ENCODE measurements at places on chromosomes 11 and 22. TPM values are rescaled to one million over a fixed set of nuclear protein-coding genes. Genes with fewer than 3 reads are reported as not detected.

- DNase-seq: no peak
Observed at GRCh38 chr11:790721-791564, 1.1 kb upstream of the CEND1 start.

- DNase-seq: no peak
Observed at GRCh38 chr11:21810650-21811049, 382.2 kb upstream of the ANO5 start.

DNA sequence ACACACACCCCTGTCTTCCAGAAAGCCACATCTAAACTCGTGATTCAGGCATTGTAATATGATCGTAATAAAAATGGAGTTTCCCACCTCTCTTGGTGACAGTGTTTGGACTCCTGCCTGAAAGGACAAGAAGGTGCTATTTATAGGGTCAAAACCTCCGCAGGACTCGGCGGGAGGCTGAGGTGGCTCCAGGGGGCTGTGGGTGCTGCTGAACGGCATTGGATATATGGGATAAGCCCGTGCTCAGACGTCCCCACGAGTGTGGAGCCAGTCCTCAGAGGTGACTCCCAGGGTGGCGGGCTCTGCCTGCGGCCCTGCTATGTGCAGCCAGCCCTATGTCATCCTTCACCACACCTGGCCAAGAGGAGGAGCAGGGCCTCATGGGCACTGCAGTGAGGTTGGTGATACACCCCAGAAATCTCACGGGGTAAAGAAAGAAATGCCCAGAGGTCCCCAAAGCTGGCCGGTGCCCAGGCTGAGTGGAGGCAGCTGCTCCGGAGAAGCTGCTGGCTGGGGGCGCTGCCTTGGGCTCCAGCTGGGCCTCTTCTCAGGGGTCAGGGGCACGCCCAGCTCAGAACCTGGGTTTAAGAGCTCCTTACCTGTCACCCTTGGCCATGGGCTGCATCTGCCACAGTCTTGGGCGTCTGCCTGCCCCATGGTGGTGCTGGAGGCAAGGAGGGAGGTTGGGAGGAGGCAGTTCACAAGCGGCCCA, 5.1 kb upstream of the OSBPL5 start:
- peak; percentile 31 for DNase-seq

- DNase-seq: no peak
Observed at GRCh38 chr22:44710474-44711240, 8.7 kb downstream of the PRR5 start.

DNA sequence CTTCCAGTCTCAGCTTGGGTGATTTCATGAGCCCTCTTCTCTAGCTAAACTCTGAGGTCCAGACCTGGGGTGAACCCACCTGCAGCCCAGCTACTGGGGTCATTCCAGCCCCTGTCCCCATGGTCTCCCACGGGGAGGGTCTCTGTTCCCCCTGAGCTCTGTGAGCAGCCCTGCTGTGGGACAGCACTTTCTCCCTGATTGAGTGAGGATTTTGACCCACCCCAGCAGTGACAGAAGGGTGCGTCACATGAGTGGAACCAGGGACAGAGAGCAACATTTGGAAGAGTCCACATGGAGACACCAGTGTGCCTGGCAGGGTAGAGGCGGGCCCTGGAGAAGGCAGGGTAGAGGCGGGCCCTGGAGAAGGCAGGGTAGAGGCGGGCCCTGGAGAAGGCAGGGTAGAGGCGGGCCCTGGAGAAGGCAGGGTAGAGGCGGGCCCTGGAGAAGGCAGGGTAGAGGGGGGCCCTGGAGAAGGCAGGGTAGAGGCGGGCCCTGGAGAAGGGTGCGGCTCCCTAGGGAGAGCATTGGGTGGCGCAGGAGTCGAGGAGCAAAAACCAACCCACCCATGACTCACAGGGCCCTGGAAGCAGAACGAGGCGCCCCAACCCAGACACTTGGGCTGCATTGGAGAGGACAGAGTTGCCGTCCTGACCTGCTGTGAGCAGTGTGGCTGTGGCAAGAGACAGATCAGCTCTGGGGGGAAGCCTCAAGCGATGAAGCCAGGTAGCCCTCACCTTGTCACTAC, 227.7 kb upstream of the B3GAT1 start:
- peak; percentile 10 for DNase-seq

- DNase-seq: no peak
Observed at GRCh38 chr11:120471131-120471530, 40.4 kb upstream of the GRIK4 start.

- no peak for DNase-seq
Observed at GRCh38 chr11:23711981-23712380, 784.9 kb upstream of the LUZP2 start.

GRCh38 chr11:105881027-105881426, 141.0 kb downstream of the MSANTD4 start:
- DNase-seq: no peak

DNA sequence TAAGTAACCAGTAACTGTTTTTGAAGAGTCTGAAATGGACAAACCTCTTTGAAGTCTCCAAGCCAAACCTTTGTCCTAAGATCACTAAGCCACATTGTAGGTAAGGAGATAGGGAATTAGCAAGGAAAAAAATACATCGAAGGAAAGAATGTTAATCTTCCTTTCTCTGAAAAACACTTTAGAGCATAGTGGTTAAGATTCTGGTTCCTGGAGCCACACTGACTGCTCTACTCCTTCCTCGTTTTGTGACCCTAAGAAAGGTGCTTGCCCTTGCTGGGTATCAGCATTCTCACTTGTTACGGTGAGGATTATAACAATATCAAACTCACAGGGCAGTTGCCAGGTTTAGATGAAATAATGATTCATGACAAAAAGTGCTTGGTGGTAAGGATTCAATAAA, 104.0 kb downstream of the SIK3 start:
- no peak for DNase-seq

GRCh38 chr11:93743291-93743690, 1.8 kb downstream of the C11orf54 start:
- no peak for DNase-seq

DNA sequence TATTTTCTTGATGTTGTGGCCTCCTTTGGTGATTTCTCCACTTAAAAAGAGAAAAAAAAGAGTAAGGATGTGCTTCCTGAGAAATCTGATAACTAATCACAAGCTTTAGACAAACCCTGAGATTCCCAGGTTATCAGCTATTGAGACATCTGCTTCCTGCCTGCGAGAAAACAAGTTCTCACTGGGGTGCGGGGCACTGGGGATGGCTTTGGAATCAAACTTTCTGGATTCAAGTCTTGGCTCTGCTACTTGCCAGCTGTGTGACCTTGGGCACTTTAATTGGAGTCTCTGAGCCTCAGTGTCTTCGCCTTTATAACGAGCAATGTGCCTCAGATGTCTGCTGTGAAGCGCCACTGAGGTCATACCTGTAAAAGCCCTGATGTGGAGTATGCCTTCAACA, 152.5 kb upstream of the NAV2 start:
- DNase-seq: no peak

- no peak for DNase-seq
Observed at GRCh38 chr11:20042045-20042639, 118.1 kb downstream of the DBX1 start.

DNA sequence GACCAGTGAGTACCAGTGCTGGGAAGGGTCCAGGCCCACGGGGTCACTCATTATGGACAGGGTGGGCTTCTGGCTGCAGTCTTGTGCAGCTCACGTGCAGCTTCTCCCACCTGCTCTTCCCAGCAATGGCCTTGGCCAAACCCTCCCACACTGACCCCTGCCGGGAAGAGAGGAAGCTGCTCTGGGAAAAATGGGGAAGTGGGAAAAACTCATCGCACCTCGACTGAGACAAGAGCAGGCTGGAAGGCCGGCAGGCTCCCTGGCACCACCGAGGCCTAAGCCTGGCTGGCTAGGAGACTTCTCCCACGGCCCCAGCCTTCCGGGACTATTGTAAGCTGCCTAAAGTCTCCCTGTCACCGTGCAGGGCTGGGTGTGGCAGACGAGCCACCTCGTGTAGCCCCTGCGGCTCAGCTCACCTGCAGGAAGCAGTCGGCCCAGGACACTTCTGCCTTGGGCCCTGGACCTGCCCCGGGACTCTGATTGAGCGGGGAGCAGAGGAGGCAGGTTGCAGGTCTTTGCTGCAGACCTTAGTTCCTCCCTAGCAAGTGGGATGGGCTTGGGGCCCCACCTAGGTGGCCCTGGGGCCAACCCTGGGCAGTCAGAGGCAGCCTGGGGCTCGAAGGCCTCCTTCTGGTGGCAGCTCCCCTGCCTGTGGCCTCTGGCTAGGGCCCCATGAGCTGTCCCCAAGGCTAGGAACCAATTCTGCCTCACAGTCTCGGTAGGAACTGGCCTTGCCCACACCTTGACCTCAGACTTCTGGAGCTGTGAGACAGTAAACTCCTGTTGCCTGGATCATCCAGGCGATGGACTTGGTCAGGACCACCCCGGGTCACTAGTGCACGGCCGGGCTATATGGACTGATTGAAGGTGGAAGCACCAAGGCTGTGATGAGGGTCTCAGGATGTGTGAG, 23.1 kb downstream of the MRGPRG start:
- peak; percentile 35 for DNase-seq

DNA sequence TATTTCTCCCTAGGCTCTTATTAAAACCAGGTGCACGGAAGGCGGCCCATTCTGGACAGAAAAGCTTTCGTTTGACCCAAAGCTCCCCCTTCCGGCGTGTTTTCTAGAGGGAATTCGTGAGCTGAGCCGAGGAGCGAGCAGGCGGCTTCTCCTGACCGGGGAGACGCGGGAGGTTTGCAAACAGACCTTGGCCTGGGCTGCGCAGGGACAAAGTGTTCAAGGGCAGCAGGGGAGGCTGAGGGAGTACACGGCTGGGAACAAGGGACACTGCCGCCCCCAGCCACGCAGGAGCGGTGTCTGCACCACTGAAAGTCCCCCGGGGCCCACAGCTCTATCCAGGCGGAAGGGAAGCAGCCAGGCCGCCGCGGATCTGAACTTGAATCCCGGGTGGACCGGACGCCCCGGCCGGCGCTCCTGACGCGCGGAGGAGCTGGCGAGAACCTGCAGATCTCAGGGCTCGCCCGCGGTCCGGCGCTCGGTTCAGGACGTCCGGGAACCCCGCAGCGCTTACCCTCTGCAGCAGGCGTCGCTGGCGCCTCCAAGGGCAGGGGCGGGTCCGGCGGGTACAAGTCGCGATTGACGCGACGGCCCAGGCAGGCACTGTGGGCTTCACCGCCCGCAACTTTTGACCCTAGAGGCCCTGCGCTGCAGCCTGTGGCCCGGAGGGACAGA, 101.9 kb downstream of the WT1 start:
- peak; percentile 79 for DNase-seq

DNA sequence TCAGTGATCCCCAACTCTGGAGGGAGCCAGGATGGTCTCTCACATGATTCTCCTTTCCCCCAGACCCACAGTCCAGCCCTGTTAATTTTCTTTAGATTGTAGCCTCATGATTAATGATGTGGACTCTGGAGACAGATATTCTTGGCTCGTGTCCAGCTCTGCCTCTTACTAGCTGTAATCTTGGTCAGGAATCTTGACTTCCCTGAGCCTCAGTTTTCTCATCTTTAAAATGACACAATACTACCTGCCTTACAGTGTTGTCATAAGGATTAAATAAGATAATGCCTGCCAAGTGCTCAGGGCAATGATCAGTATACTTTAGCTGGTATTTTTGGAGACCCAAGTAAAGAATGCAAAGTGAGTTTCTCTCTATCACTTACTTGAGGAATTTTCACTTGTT, 60.0 kb downstream of the SPECC1L start:
- DNase-seq: no peak

DNA sequence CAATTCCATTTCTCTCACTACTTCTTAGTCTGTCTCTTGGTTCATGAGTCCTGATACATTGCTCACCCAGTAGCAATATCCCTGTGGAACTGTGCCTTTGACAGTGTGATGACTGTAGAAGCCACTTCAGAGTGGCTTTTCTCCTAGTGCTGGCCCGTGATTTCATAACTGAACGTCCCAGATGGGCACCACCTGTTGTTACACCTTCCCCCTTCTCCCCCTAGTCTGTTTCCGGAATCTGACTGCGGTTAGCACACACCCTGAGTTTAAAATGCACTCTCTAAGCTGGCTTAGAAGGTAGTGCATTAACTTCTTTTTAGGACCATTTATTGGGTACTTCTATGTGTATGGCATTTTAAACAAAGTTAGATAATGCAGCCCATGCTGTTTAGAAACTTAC, 83.0 kb downstream of the ALX4 start:
- no peak for DNase-seq

DNA sequence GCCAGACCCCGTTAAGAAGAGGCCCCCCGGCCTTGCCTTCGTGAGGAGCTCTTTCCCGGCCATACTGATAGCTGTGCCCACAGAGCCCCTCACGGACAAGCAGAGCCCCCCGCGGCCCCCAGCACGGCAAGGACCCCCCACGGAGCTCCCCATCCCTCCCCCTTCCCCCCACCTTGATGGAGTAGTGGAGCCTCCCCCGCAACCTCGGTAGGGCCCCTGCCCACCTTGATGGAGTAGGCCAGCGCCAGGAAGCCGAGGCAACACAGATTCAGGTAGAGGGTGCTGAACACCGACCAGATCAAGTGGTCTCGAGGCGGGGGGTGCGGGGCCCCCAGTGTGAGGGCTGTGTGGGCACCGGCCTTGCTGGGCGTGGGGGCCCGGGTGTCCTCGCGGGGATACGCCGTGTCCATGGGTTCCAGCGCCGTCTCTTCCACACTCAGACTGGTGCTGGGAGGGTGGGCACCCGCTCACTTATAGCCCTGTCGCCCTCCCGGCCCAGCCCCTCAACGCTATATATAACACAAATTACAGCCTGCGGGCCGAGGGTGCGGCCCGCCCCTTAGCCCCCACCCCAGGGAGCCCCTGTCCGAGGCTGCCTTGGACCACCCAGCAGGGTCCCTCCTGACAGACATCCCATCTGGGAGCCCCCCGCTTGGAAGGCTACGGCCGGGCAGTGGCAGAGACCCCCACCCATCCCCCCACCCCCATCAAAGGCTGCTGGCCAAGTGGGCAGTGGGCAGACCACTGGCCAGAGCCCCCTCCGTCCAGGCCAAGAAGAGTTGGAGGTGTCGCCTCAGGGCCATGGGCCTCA, at the start of gene IFITM5:
Gene IFITM5 (minus strand): TSS at position 446 of the 811 bp plus-strand sequence. CDS start 36 bp downstream, at position 410.
- no peak for DNase-seq

DNA sequence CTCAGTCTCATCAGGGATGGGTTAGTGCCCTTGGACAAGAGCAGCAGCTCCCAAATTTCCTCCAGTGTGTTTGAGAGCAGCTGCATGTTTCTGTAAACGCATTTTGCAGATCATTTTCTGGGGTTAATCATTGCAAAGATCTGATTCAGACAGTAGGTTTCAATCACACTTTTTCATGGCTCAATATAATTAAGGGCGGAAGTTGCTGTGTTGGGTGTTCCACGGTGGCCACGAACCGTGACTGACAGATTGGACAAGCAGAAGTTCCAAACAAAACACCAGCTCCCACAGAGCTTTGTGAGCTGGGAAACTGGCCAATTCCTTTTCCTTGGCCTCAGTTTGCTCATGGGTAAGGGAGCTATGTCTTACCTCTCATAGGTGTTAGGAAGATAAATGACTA, 8.4 kb upstream of the RASSF10 start:
- DNase-seq: no peak

DEFB131B gene
- total RNA-seq: not detected

OR5P2 gene
- not detected for total RNA-seq

CPT1A gene
- 14.2 TPM for total RNA-seq

GPR83 gene
- 0.10 TPM for total RNA-seq

NRXN2 gene
- 13.8 TPM for total RNA-seq

PGGHG gene
- total RNA-seq: 14.0 TPM

RAPSN gene
- 55.2 TPM for total RNA-seq

NPTXR gene
- 12.3 TPM for total RNA-seq

RHOD gene
- 14.4 TPM for total RNA-seq

FGF4 gene
- total RNA-seq: not detected

TOLLIP gene
- 32.7 TPM for total RNA-seq

PHOX2A gene
- total RNA-seq: not detected

QSER1 gene
- 40.9 TPM for total RNA-seq
